Left lung (tissue), 14 donors: ENCODE measurements at places on chromosomes 1 and 21. TPM values are rescaled to one million over a fixed set of nuclear protein-coding genes. Genes with fewer than 3 reads are reported as not detected.
A peak's percentile ranks its signal among the peaks of the same experiment; 100 is the strongest.

DNA sequence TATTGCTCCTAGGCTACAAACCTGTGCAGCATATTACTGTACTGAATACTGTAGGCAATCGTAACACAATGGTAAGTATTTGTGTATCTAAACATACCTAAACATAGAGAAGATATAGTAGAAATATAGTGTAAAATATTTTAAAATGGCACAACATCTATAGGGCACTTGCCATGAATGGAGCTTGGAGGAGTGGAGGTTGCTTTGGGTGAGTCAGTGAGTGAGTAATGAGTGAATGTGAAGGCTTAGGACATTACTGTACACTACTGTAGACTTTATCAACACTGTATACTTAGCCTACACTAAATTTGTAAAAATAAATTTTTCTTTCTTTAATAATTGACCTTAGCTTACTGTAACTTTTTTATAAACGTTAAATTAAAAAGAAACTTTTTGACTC is 7.9 kb downstream of the LEFTY2 start:
- H3K27me3 ChIP-seq, result no peaks in the 10 kb centered on the region
- no peak for DNase-seq
- H3K4me1 ChIP-seq, result no peaks in the 10 kb centered on the region
- H3K27ac ChIP-seq, result no peak overlapping the region
- no peaks in the 10 kb centered on the region for H3K36me3 ChIP-seq
- H3K4me3 ChIP-seq, result no peak overlapping the region

- H3K36me3 ChIP-seq, result no peaks in the 10 kb centered on the region
- no peaks in the 10 kb centered on the region for H3K27me3 ChIP-seq
- no peak overlapping the region for H3K4me3 ChIP-seq
- H3K27ac ChIP-seq, result no peak overlapping the region
- no peak for DNase-seq
These were observed 49.2 kb downstream of the RALGPS2 start for GRCh38 chr1:178774263-178774662.

GRCh38 chr21:41024341-41024740 is 143.6 kb upstream of the BACE2 start:
- H3K4me3 ChIP-seq, result no peak overlapping the region
- DNase-seq, result no peak
- H3K4me1 ChIP-seq, result no peaks in the 10 kb centered on the region
- H3K36me3 ChIP-seq, result no peaks in the 10 kb centered on the region
- H3K27ac ChIP-seq, result no peak overlapping the region

DNA sequence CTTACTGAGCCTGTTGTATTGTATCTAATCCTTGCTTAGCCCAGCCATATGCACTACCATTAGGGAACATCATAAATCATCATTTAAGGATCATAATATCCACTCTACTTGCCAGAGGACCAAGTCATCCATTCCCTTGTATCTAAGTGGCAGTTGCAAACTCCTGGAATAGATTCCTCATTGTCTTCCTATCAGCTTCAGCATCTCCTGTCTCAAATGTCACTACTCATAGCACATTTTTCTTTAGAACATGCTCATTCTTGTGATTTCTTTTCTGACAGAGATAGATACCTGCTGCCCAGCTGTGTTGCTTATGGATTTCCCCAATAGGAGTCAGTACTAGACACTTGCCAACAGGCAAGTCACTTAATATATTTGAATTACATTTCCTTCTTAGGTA is 84.3 kb downstream of the OLFML3 start:
- no peak for DNase-seq
- no peak overlapping the region for H3K27ac ChIP-seq
- no peaks in the 10 kb centered on the region for H3K27me3 ChIP-seq

The LRP8 gene
- 36.6 TPM for total RNA-seq

DNA sequence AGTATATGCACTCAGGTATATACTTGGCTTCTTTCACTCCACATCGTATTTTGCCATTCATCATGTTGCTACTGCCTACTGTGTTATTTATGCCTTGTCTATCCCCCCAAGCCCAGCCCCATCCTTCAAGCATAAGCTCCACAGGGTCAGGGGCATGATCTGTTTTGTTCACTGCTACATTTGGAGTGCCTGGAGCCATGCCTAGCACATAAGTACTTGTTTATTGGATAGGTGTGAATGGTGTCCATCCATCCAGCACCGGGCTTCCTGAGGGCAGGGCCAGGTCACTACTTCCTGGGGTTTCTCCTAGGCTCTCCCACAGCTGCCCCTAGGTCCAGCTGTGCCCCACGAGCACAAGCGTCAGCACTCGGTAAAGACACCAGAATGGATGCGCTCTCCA is 289.0 kb upstream of the VAMP3 start:
- H3K27ac ChIP-seq, result no peak overlapping the region
- DNase-seq, result no peak
- H3K27me3 ChIP-seq, result no peaks in the 10 kb centered on the region

The CD1E gene
- 0.16 TPM for total RNA-seq

DNA sequence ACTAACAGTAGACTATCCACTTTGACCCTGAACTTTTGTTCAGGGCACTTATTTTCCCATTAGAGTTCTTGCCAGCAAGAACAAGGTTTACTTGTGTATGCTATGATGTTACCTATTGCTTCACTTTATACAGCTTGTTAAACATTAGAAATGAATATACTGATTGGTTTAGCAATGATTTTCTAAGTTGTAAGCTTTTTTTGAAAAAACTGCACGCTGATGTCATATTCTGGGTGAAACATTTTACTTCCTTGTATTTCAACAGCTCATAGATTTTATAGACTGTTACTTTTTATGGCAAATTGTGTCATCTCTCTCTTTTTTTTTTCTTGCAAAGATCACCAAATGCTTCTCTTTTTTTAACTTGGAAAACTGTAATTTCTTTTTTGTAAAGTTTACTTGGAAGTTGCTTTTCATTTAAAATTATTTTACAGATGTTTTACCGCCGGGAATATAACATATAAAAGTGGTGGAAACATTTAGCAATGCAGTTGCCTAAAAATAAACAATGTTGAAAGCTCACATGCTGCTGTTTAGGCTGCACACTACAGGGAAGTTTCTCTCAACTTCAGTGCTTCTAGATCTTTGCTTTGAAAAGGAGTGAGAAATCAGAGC is 215.3 kb upstream of the NFIA start:
- peaks cover 23% of the 10 kb centered on the region for H3K27me3 ChIP-seq
- no peaks in the 10 kb centered on the region for H3K36me3 ChIP-seq

GRCh38 chr1:106526650-106527049 is 529.8 kb upstream of the PRMT6 start:
- no peaks in the 10 kb centered on the region for H3K36me3 ChIP-seq
- H3K4me3 ChIP-seq, result no peak overlapping the region
- H3K27me3 ChIP-seq, result no peaks in the 10 kb centered on the region
- no peak for DNase-seq
- H3K4me1 ChIP-seq, result no peaks in the 10 kb centered on the region

GRCh38 chr1:212286556-212287131 is 1.4 kb downstream of the PPP2R5A start:
- peak overlapping the region; percentile 100 for H3K27ac ChIP-seq
- no peaks in the 10 kb centered on the region for H3K36me3 ChIP-seq
- no peak for DNase-seq
- peaks cover 52% of the 10 kb centered on the region for H3K4me1 ChIP-seq

- H3K4me1 ChIP-seq, result no peaks in the 10 kb centered on the region
- H3K4me3 ChIP-seq, result no peak overlapping the region
- no peak overlapping the region for H3K27ac ChIP-seq
These were observed 842.2 kb downstream of the USP25 start for GRCh38 chr21:16572032-16572431.

The DMRTA2 gene
- total RNA-seq, result not detected

DNA sequence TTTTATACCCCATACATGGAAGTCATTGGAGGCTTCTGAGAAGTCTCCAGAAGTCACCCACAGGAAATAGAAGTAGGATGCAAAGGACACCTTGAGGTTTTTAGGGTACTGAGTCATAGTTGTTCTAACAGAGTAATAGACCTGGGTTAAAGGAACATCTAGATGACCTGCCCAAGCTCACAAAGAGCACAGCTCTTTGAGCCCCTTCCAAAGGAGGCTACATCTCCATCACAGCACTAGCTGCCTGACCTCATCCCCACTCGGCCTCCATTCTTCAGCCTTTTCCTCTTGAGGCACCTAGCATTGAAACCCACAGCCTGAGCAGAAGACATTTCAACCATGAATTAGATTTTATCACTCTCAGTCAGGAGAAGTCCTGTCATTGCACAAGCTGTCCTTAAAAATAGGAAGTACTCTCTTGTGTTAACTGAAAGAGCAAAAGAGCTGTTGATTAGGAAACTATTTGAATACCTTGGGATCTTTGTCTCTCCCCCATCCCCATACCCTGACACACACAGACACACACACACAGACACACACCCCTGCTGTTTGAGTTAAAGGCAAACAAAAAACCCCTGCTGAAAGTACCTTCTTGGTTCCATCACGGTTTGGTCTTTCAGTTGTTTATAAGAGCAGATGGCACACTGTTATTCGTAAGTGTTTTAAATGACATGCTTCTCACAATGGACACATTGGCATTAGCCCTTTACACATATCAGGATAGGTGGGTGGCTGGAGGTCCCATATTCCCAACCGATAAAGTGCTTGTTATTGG is 22.2 kb downstream of the MKNK1 start:
- H3K4me1 ChIP-seq, result peaks cover 83% of the 10 kb centered on the region
- peaks cover 84% of the 10 kb centered on the region for H3K36me3 ChIP-seq
- H3K4me3 ChIP-seq, result no peak overlapping the region

GRCh38 chr1:155466996-155467395 is 95.6 kb downstream of the ASH1L start:
- peaks cover 9% of the 10 kb centered on the region for H3K4me1 ChIP-seq
- no peak for DNase-seq
- no peaks in the 10 kb centered on the region for H3K27me3 ChIP-seq
- H3K4me3 ChIP-seq, result no peak overlapping the region

GRCh38 chr1:181730606-181731005 is 247.3 kb downstream of the CACNA1E start:
- no peaks in the 10 kb centered on the region for H3K36me3 ChIP-seq
- no peak overlapping the region for H3K27ac ChIP-seq
- no peak for DNase-seq
- no peak overlapping the region for H3K4me3 ChIP-seq

DNA sequence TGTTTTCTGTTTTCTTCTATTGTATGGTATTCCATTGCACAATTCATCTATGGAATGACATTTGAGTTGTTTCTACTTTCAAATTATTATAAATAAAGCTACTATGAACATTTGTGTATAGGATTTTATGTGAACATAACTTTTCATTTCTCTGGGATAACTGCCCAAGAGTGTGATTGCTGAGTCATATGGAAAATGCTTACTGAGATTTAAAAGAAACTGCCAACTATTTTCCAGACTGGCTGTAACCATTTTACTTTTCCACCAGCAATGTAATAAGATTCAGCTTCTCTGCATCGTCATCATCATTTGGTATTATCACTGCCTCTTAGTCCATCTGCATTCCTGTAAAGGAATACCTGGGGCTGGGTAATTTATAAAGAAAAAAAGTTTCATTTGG is 779.6 kb upstream of the PRMT6 start:
- DNase-seq, result no peak
- H3K36me3 ChIP-seq, result no peaks in the 10 kb centered on the region
- H3K27me3 ChIP-seq, result no peaks in the 10 kb centered on the region
- no peak overlapping the region for H3K27ac ChIP-seq
- H3K4me1 ChIP-seq, result no peaks in the 10 kb centered on the region

The KCNN3 gene
- total RNA-seq, result 2.2 TPM

DNA sequence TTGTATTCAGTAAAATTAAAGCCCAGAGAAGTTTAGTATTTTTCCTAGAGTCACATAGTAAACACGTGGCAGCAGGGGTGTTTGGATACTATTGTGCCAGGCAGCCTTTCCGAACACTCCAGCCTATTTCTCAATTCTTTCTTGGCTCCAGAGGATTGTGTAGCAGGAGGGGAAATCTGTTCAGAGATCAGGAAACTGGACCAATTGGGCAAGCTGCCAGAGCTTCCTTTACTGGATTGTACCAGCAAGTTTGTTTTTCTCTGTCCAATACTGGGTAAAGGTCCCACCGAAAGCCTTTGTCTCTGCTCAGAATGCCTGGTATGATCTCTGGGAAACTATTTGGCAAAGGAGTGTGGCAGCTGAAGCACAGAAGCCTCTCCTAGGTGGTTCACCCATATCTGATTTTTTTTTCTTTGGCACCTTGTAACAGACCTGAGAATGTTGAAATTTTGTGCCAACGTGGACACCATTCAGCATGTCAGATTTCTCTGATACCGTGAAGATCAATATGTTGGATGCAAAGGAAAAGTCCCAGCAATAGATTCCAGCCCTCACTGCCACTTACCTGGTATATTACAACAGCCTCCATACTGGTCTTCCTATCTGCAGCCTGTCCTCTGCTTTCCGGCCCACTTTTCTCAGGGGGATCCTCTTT is 126.2 kb downstream of the FGGY start:
- DNase-seq, result peak; percentile 78
- no peak overlapping the region for H3K4me3 ChIP-seq
- H3K27me3 ChIP-seq, result no peaks in the 10 kb centered on the region
- H3K27ac ChIP-seq, result peak overlapping the region; percentile 11

DNA sequence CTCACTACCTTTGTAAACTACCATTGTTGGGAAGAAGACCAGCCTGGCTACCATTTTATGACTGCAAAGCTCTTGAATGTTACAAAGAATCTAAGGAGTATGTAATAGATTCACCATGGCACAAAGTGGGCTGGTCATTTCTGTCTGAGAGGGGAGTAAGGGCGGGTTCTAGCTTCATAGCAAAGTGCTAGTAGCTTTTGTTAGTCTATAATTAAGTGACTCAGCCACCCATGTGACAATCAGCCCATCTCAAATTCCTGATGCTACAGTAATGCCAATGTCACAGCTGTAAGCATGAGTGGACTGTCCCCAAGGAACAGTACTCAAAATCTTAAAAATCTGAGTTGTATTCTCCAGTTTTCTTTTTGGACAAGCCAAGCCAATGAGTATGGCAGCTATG is 15.4 kb upstream of the OTUD3 start:
- H3K4me1 ChIP-seq, result no peaks in the 10 kb centered on the region
- DNase-seq, result no peak
- no peaks in the 10 kb centered on the region for H3K36me3 ChIP-seq
- peaks cover 53% of the 10 kb centered on the region for H3K27me3 ChIP-seq

DNA sequence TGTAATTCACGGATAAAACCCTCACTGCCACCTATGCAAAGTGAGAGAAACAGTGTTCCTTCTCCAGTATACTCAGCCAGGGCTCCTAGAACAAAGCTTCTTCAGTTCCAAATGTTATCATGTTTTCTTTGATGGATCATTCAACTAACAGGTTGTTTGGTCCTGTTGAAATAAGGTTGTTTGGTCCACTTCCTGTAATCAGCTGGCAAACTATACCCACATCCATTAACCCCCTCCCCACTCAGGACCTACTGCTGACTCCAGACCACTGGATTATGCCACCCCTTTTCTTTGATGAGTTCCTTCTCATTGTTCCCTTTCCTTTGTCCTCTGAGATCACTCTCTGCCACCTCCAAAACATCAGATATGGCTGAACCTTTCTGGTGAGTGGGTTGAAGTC is 267.7 kb upstream of the USP25 start:
- DNase-seq, result no peak
- no peaks in the 10 kb centered on the region for H3K36me3 ChIP-seq
- no peaks in the 10 kb centered on the region for H3K27me3 ChIP-seq
- no peaks in the 10 kb centered on the region for H3K4me1 ChIP-seq
- H3K4me3 ChIP-seq, result no peak overlapping the region
